ENCODE measurements at places on chromosomes 7 and 10. TPM values are rescaled to one million over a fixed set of nuclear protein-coding genes. Genes with fewer than 3 reads are reported as not detected.

C7orf57 gene
- not detected for total RNA-seq

- DNase-seq, result no peak
Measured at GRCh38 chr10:104777086-104777799, 136.2 kb downstream of the SORCS3 start.

CRYGN gene
- total RNA-seq, result not detected

DNA sequence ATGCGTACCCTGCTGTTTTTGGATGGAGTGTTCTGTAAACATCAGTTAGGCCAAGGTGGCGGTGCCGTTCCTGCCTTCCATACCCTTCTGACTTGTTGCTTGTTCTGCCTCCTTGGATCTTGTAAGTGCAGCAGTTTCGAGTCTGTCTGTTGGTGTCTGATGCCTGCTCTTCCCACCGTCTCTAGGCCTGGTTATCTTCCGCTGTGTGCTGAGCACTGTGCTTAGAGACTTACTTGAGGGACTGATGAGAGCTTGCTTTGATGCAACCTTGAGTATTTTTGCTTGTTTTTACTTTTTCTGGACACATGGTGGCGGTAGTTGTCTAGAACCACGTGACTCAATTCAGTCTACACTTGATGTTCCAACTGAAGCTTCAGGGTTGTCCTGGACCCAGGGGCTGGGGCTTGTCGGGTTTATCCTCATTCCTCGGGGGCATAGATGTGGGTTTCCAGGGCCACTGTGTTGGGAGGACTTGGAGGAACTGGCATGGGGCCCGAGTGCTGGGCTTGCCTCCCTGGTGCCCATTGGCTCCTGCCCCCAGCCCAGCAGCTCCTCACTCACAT lies 14.4 kb upstream of the SPRN start:
- DNase-seq, result no peak

GRCh38 chr10:101067356-101068083 lies 5.7 kb downstream of the KAZALD1 start:
- peak; percentile 51 for DNase-seq

GRCh38 chr7:139702811-139703486 lies 74.8 kb downstream of the HIPK2 start:
- DNase-seq, result no peak

HSPA14 gene
- total RNA-seq, result 12.8 TPM

Measured in astrocyte (in vitro differentiated cells and primary cell).